GM13976 (cell line): ENCODE measurements at places on chromosomes 13 and 19.

DNA sequence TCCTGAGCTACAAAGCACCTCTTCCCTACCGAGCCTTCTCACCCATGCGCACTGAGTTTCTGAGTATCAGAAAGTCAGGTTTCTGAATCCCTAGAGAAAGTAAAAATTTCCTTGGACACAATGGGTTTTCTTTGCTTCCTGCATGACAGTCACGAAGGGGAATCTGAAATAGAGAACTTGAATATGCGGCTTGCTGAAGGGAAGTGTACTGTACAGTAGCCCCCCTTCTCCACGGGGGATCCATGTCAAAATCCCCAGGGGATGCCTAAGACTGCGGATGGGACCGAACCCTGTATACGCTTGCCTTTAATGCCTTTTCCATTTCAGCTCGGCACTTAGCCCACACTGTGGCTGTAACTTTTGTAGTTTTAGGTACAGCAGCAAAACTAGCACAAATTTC is 107.9 kb downstream of the GGACT start:
- no peak for DNase-seq

DNA sequence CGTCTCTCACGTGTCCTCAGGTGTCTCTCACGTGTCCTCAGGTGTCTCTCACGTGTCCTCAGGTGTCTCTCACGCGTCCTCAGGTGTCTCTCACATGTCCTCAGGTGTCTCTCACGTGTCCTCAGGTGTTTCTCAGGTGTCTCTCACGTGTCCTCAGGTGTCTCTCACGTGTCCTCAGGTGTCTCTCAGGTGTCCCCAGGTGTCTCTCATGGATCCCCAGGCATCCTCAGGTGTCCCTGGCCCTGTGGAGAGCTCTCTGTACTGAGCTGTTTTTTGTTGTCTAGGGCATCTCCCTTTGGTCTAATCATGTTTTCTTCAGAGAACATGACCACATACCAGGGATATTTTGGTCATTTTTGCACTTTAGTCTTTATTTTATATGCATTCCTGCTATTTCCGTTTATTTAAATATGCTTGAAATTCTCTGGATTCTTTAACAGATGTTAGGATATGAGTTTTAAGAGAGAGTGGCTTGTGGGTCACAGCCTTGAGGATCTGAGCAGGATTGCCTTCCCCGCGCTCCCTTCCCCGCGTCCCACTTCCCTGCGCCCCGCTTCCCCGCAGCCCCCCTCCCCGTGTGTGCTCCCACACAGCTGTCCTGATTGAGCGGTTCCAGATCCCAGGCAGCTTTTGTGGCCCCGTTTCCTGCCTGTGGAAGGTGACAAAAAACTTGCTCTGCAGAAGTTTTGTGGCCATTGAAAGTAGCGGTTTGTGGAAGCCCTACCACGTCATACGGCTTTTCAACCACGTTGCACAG is 31.9 kb downstream of the ATP4B start:
- no peak for DNase-seq

DNA sequence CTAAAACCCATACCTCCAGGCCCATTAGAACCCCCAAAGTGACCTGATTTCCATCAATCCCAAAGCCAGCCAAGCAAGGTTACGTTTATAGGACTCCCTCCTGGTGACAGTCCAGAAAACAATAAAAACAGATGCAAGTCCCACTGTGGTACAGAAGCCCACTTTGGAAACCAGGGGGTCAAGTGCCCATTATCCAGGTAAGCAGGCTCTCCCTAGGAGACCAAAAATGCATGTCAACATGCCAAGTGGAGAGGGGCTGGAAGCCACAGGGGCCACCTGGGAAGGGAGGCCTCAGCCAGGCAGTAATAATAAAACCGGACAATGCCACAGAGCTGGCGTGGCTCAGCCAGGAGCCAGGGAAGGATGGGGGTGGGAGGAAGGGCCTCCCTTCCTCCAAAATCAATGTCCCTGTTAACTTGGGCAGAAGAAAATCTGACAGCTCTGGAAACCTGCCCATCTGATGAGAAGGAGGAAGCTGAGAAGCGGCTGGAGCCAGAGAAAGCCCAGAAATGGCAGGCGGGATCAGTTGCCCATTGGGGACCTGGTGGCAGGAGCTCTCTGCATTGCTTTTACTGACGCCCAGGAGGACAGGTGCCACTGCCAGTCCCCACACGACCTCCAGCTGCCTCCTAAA is 160.4 kb downstream of the ZIC5 start:
- no peak for DNase-seq

- DNase-seq = no peak
These were observed 74.0 kb downstream of the DHRS12 start for GRCh38 chr13:51729866-51730553.

GRCh38 chr19:18807861-18808331 is 16.8 kb upstream of the COMP start:
- DNase-seq = peak; percentile 13

GRCh38 chr19:3409346-3410064 is 43.1 kb downstream of the NFIC start:
- DNase-seq = no peak

GRCh38 chr19:48963371-48964204 is 1.5 kb upstream of the FTL start:
- DNase-seq = peak; percentile 87

DNA sequence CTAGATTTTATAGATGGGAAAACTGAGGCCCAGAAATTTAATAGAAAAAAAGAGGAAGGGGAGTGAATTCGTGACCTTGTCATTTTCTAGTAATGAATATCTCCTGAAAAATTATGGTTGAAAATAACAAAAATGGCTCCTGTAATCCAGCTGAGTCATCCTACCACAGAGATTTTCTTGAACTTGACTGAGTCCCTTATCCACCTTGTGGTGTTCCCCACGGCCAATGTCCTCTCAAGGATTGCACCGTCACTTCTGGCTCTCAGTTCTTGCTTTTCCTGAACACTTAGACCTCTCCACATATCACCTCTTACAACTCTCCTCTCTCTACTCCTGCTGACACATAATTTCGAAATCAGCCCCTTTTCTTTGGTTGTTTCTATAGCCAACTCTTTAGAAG is 1.2 kb upstream of the KATNAL1 start:
- no peak for DNase-seq

DNA sequence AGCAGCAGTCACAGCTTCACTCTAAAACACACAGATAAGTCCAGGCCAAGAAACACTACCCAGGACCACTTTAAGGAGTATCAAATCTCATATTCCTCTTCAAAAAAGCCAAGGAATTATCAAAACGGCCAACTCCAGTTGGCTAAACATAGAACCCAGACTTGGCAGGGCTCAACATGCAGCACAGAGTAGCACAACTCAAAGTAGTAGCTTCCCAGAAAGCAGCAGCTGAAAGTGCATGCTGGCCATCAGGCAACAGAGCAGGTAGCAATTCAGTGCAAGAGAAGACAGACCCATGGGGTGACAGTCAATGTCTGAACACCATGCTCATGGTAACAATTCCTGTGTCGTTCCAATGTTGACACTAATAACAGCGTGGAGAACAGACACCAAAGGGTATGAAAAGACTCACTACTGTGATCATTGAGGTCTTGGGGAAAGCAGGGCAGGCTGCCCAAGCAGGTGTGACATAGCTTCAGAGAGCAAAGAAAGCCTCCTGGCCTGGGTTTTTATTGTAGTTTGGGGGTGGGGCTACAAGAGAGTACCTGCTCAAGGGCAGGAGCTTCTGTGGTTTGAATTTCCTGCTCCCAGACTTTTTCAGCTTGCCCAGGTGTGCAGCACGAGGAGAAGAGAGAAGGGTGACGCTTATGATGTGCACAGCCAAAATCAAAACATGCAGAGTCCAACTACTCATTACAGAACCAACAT is 6.2 kb downstream of the ZNF709 start:
- DNase-seq = no peak

DNA sequence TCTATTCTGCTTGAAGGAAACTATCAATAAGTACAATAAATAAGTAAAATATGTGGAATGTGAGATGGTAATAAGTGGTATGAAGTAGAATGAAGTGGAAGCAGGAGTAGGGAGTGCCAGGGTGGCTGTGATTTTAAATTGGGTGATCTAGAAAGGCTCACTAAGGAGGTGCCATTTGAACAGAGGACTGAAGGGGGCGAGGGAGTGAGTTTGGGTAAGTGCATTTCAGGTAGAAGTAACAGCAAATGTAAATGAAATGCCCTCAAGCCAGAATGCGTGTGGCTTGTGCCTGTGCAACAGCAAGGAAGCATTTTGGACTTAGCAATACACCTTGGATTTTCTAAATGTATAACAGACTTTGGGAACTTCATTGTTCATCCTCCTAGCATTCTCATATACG is 77.1 kb downstream of the CCNA1 start:
- no peak for DNase-seq

DNA sequence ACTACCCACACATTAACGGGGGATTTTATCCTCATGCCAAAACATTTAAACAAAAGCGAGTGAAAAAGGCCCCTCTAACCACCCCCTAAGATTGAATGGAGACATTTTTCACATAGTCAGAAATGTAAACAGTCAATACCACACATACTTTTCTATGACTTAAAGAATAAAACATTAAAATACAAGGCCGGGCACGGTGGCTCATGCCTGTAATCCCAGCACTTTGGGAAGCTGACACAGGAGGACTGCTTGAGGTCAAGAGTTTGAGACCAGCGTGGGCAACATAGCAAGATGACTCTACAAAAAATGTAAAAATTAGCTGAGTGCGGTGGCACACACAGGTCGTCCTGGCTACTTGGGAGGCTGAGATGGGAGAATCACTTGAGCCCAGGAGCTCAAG is 47.3 kb downstream of the MPHOSPH8 start:
- DNase-seq = no peak

GRCh38 chr13:42574435-42575311 is 721 bp downstream of the TNFSF11 start:
- DNase-seq = peak; percentile 85
